ENCODE measurements at places on chromosomes 7 and 10. TPM values are rescaled to one million over a fixed set of nuclear protein-coding genes. Genes with fewer than 3 reads are reported as not detected.

The ZDHHC16 gene
- 14.9 TPM for total RNA-seq

The SLC13A4 gene
- not detected for total RNA-seq

The RADIL gene
- not detected for total RNA-seq

The SGMS1 gene
- 51.3 TPM for total RNA-seq

The TMUB1 gene
- total RNA-seq: 46.6 TPM

The RBP3 gene
- total RNA-seq: not detected

DNA sequence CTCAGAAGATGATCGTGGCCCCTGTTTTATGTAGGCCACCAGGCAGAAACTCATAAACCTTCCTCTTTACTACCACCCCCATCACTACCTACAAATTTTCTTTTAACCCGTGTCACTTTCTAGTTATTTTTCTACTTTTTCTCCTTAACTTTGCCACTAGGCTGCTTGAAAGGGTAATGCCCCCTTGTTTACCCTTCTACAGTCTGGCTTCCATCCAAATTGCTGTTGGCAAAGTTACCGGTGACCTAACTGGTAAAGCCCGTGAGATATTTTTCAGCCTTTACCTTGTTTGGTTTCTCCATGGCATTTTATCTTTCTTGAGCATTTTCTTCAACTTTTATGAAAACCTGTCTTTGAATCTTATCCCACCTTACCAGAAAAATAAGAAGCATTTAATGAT lies 153.0 kb downstream of the WNT2 start:
- DNase-seq: no peak

- DNase-seq: no peak
These were observed 1.1 kb downstream of the MARVELD1 start for GRCh38 chr10:97714401-97715258.

DNA sequence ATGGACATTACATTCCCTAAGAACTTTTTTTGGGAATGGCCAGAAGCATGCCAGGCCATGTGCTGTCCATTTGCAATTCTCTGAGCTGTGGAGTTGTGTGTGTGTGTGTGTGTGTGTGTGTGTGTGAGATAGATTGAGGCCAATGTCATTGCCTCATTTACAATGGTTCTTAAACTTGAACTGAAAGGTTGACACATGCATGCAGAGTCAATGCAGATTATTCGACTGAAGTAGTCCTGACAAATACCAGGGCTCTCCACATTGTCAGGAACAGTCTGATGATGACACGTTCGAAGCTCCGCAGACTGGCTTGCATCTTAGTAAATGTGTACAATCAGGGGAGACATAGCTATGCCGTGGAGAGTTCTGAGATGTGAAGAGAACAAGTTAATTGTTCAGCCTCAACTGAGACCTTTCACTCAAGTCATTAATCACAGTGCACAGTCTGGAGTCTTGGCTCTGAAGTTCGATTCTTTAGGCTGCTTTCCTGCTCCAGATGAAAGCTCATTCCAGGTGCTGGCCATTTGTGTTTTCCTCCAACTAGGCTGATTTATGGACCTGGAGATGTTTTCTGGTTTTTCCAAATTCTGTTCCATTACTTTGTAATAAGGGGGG lies 921.9 kb downstream of the LRMDA start:
- DNase-seq: no peak

- DNase-seq: no peak
These were observed 35.2 kb downstream of the PPIF start for GRCh38 chr10:79382491-79382941.

DNA sequence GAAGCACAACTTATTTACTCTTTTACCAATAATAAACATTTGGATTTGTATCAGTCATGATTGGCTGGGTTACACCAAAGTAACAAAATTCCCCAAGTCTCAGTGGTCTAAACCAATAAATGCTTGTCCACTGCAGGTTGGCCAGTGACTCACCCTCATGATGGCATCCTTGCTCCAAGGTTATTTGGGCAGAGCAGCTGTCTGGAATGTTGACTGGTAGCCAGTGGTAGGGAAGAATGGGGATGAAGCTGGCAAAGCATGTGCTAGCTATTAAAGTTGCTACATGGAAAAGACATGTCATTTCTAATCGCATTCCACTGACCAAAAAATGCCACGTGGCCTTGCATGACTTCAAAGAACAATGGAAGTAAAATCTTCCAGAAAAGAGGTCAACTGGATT lies 1168.7 kb upstream of the CELF2 start:
- DNase-seq: no peak

DNA sequence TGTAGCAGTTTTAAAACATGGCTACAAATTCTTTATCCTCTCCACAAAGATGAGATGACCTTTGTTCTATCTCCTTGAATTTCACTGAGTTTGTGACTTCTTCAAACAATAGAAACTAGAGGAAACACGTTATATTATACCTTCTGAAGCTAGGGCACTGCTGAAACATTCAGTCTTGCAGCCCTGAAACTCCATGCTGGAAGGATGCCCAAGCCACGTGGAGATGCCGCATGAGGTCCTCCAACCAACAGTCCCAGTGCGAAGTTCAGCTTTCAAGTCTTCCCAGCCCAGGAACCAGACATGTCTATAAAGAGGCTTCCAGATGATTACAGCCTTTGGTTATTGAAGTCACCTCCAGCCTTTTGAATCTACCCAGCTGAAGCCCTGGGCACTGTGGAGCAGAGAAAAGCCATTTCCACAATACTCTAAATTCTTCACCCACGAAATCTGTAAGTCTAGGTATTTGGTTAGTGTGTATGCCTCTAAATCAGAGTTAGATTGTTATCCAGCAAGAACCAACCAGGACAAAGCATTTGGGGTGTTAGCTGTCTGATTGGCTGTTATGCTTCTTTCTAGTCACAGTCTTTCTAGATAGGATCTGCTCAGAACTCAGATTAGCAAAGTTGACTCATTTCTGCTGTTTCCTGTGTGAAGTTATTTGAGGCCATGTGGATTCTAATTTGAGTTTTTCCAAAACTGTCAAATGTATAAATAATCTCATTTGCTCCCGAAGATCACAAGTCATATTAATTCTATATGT lies 186.5 kb upstream of the TMEM72 start:
- DNase-seq: no peak

GRCh38 chr7:41054960-41055661 lies 647.8 kb downstream of the INHBA start:
- DNase-seq: no peak

Data from T-helper 17 cell (primary cell).